Neural progenitor cell (in vitro differentiated cells): ENCODE measurements at places on chromosomes 5 and 9.

- no peak overlapping the region for H3K4me3 ChIP-seq
- no peak for DNase-seq
- no peaks in the 10 kb centered on the region for H3K27me3 ChIP-seq
- H3K27ac ChIP-seq, result no peak overlapping the region
Observed at GRCh38 chr5:123278284-123278683, 144.9 kb downstream of the CEP120 start.

- H3K4me3 ChIP-seq, result no peak overlapping the region
- H3K4me1 ChIP-seq, result peaks cover 18% of the 10 kb centered on the region
- no peak overlapping the region for H3K27ac ChIP-seq
- H3K27me3 ChIP-seq, result no peaks in the 10 kb centered on the region
Observed at GRCh38 chr9:75979362-75979761, 88.9 kb downstream of the PCSK5 start.

- H3K4me1 ChIP-seq, result no peaks in the 10 kb centered on the region
- H3K4me3 ChIP-seq, result no peak overlapping the region
- no peaks in the 10 kb centered on the region for H3K27me3 ChIP-seq
- no peaks in the 10 kb centered on the region for H3K36me3 ChIP-seq
- no peak overlapping the region for H3K27ac ChIP-seq
Observed at GRCh38 chr5:64519263-64519662, 13.4 kb downstream of the RGS7BP start.

GRCh38 chr9:115604831-115605483 lies 487.0 kb upstream of the TNC start:
- H3K36me3 ChIP-seq, result no peaks in the 10 kb centered on the region
- H3K4me3 ChIP-seq, result no peak overlapping the region
- H3K27me3 ChIP-seq, result no peaks in the 10 kb centered on the region
- no peaks in the 10 kb centered on the region for H3K4me1 ChIP-seq
- no peak for DNase-seq
- H3K27ac ChIP-seq, result no peak overlapping the region

- peak; percentile 70 for DNase-seq
- no peaks in the 10 kb centered on the region for H3K36me3 ChIP-seq
- no peak overlapping the region for H3K27ac ChIP-seq
Observed at GRCh38 chr5:78509884-78510769, 138.4 kb downstream of the LHFPL2 start.

DNA sequence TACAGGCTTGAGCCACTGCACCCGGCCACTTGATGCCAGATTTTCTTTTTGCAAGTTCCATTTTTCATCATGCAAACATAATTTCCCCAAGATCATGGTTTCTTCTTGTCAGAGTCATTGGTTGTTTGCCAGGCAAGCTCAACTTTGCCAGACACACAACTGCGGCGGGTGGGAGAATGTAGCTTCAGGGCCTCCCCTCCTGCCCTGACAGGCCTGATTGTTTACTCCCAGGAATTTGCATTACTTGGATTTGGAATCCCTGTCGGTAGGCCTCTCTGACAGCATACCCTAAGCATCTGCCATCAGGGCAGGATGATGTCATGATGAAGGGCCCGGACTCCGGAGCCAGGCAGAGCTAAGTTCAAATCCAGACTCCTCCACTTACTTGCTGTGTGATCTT lies 15.1 kb downstream of the RPS14 start:
- H3K36me3 ChIP-seq, result no peaks in the 10 kb centered on the region
- no peak for DNase-seq
- H3K27ac ChIP-seq, result no peak overlapping the region
- H3K4me3 ChIP-seq, result no peak overlapping the region
- no peaks in the 10 kb centered on the region for H3K4me1 ChIP-seq
- H3K27me3 ChIP-seq, result no peaks in the 10 kb centered on the region

DNA sequence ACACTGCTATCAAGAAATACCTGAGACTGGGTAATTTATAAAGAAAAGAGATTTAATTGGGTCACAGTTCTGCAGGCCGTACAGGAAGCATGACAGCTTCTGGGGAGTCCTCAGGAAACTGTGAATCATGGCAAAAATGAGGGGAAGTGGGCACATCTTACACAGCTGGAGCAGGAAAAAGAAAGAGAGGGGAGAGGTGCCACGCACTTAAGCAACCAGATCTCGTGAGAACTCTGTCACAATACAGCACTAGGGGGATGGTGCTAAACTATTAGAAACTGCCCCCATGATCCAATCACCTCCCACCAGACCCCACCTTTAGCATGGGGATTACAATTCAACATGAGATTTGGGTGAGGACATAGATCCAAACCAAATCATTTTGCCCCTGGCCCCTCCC lies 105.5 kb upstream of the CPLX2 start:
- H3K27ac ChIP-seq, result no peak overlapping the region
- H3K4me1 ChIP-seq, result no peaks in the 10 kb centered on the region

DNA sequence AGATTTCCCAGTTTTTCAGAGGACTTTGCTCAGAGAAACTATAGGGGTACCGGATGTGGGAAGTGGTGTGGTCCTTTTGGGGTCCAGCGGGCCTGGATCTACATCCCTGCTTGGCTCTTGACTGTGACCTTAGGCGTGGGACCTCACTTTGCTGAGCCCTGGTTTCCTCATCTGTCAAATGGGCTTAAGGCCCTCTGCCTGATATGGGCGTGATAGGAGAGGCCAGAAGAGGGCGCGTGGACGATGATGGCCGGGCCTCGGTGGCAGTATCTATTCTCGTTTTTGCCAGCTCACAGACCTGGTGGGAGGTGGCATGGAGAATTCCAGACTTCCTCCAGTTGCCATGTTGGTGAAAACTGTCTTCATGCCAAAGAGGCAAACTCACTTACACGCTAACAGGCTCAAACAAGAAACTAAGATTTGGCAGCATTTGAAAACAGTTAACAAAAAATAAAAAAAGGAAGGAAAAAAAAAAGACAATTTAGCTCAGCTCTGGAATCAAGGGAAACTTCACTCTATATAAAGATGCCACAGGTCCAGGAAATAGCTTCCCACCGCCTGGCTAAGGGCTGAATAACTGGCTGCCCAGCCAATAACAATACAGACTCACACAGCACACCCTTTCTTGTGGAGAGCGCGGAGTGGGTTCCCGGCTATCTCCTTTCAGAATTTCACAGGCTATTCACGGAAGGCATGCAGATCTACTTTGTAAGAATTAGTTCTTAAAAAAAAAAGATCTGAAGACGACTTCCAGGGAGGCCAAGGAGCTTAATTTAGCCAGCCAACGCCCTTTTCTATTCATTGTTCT lies 1.7 kb downstream of the SH3PXD2B start:
- no peaks in the 10 kb centered on the region for H3K27me3 ChIP-seq
- H3K4me3 ChIP-seq, result peak overlapping the region; percentile 93
- no peaks in the 10 kb centered on the region for H3K36me3 ChIP-seq

DNA sequence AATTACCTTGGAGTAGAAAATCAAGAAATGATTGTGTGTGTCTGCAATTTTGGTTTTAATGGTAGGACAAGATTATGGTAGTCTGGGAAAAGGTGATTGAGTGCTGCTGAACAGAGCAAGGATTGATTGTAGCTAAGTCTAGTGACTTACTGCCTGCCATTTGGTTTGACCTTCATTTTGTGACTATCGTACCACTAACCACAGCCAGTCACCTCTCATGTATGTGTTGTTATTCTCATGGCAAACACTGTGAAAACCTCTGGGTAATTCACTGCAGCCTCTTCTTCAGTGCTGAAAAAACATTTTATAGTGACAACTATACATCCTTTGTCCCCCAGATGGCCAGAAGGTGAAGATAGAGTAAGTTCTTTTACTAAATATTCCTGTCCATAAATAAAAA lies 37.5 kb downstream of the CTNNA1 start:
- peaks cover 11% of the 10 kb centered on the region for H3K4me1 ChIP-seq
- H3K27me3 ChIP-seq, result no peaks in the 10 kb centered on the region
- DNase-seq, result no peak
- H3K36me3 ChIP-seq, result no peaks in the 10 kb centered on the region
- no peak overlapping the region for H3K27ac ChIP-seq

DNA sequence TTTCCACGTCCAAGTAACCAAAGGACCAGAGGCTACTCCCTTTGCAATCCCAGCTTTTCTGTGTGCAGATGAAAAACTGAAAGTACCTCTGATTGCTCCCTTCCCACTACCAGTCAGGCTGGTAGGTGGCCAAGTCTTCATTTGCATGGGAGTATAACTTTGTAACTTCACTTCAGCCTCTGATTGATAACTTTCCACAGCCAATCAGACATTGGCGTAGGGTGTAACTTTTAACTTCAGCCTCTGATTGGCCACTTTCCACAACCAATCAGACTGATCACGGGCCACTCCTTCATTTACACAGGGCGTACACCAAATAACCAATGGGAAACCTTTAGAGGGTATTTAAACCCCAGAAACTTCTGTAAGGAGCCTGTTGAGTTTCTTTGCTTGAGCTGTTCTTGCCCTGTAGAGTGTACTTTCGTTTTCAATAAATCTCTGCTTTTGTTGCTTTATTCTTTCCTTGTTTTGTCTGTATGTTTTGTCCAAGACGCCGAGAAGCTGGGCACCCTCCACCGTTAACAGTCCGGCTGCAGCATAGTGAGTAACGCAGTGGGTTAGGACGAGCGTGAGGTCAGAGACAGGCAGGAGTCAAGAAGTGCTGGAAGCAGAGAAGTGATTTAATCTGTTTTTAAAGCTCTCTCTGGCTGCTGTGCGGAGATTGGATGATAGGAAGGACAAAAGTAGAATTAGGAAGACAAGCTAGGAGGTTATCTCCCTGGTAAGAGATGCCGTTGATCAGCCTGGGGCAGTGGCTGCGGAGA lies 3.5 kb upstream of the EXOSC2 start:
- H3K4me1 ChIP-seq, result peaks cover 32% of the 10 kb centered on the region
- H3K36me3 ChIP-seq, result no peaks in the 10 kb centered on the region
- no peak overlapping the region for H3K27ac ChIP-seq
- DNase-seq, result peak; percentile 84

GRCh38 chr5:81755320-81755719 lies 4.4 kb upstream of the SSBP2 start:
- peak; percentile 53 for DNase-seq
- H3K36me3 ChIP-seq, result no peaks in the 10 kb centered on the region
- no peak overlapping the region for H3K27ac ChIP-seq

- H3K27me3 ChIP-seq, result no peaks in the 10 kb centered on the region
- no peak overlapping the region for H3K4me3 ChIP-seq
- no peaks in the 10 kb centered on the region for H3K4me1 ChIP-seq
Observed at GRCh38 chr5:38323645-38324295, 65.4 kb downstream of the EGFLAM start.

DNA sequence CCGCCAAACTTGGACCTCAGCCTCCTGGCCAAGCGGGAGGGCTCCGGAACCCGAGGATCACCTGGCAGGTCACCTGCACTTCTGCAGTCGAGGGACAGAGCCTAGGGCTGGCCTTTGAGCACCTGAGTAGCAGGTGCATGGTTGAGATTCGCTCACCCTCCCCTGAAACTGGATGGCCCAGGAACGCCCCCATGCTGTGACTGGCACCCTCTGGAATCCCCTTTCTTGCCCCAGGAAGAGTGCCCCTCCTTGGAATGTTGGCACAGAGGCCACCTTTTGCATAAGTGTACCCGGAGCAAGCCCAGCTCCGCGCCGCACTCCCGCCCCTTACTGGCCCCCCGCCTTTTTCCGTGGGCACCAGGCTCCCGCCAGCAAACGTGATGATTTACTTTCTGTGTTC lies 112.5 kb upstream of the IER5L start:
- H3K36me3 ChIP-seq, result no peaks in the 10 kb centered on the region
- no peak overlapping the region for H3K4me3 ChIP-seq
- no peak overlapping the region for H3K27ac ChIP-seq

DNA sequence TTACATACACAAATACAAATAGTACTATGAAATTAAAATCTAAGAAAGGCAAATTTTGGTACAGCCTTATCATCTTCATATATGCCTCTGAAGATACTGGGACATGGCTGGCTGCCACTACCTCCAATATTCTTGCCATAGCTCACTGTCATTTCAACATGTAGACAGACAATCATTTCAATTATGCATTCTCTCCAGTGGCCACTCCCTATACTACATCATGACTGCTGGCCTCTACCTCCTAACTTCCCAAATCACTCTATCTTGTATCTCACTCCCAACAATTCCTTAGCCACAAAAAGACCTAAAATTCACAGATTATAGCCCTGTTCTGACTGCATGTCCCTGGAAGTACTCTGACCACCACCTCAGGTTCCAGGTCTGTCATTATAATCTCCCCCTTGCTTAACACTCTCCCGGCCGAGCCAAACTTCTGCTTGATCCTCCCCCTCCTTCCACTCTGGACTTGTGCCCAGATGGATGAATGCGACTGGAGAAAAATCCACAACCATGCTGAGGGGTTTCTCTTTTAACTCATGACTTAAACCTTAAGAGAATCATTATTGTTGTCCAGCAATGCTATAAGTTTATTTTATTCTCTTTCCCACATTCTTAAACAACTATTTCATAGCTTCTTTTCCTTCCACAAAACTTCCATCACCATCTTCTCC lies 225.3 kb upstream of the TLE4 start:
- H3K27ac ChIP-seq, result no peak overlapping the region
- H3K27me3 ChIP-seq, result no peaks in the 10 kb centered on the region
- no peaks in the 10 kb centered on the region for H3K4me1 ChIP-seq

- H3K36me3 ChIP-seq, result no peaks in the 10 kb centered on the region
- H3K4me3 ChIP-seq, result no peak overlapping the region
- H3K4me1 ChIP-seq, result peaks cover 50% of the 10 kb centered on the region
- no peak for DNase-seq
Observed at GRCh38 chr5:159058716-159059636, 40.7 kb downstream of the EBF1 start.

DNA sequence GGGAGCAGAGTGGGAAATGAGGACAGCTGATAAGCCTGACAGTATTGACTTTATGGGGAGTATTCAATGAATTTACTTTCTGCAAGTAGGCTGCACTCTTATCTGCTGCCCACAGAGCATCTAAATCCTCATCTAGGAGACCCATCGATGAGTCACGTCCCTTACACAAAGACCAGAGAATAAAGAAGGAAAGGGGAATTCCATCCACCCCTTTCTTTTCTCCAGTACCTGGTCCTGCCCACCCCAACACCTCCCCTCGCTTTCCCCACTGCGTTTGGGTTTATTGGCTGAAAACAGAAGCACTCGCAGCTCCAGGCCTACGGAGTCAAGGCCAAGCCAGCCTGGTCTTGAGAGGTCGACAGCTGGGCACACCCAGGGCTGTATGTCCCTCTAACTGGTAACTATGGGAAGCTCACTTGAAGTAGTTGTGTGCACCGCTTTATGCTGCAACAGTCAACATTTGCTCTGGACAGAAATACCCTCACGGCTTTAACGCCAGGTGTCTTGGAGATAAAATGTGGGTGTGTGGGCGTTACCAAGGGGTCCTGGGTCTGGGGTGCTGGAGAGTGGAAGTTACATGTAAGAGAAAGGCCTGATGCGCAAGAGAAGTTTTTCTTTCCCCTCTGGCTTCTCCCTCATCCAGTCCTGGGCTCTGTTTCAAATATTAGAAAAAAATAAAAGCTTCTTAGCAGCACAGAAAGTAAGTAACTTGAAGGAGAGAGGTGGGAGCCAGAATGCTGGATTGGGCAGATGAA lies 14.5 kb upstream of the TAL2 start:
- peaks cover 56% of the 10 kb centered on the region for H3K27me3 ChIP-seq
- no peak overlapping the region for H3K27ac ChIP-seq
- peaks cover 56% of the 10 kb centered on the region for H3K4me1 ChIP-seq
- no peaks in the 10 kb centered on the region for H3K36me3 ChIP-seq
- no peak overlapping the region for H3K4me3 ChIP-seq

- peak; percentile 29 for DNase-seq
- H3K27ac ChIP-seq, result no peak overlapping the region
- no peaks in the 10 kb centered on the region for H3K36me3 ChIP-seq
- no peaks in the 10 kb centered on the region for H3K27me3 ChIP-seq
Observed at GRCh38 chr5:17412760-17413671, 85.0 kb upstream of the TAF11L2 start.
